RCC 7860 (cell line): ENCODE measurements at places on chromosomes 4 and X.
A peak's percentile ranks its signal among the peaks of the same experiment; 100 is the strongest.

- DNase-seq = no peak
These were observed 51.4 kb upstream of the LSM6 start for GRCh38 chr4:146124023-146124680.

DNA sequence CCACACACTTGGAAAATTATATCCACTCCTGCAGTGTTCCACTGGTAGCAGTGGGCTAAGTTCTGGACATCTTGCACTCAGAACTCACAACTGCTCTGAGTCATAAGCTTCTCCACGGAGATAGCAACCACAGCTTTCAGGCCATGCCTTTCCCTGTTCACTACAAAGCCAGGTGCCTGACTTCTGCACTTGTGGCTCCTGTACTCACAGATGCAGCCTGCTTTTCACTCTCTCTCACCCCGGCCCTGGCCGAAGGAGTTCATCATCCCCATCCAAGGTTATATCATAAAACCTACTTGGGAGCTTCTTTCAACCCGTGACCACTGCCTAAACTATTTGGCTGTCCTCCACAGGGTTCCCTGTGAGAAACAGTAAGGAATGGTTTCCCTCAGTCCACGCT lies 999.4 kb downstream of the GLUD2 start:
- DNase-seq = no peak

DNA sequence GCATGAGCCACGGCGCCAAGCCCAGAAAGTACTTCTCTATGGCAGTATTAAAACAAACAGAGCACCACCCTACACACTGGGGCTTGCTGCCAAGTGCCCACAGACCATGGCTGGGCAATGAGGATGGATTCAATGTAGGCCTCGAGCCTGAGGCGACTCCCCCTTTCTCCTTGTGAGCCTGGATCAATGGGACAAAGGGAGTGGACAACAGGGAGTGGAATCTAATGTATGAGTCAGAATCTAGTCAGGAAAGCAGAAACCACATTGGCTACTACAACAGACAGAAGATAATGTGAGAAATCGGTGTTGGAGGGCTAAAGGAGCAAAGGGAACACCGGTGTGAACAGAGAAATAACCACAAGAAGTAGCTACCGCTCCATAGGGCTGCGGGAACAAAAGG lies 37.7 kb upstream of the OCIAD2 start:
- DNase-seq = peak; percentile 97

GRCh38 chrX:25810202-25810601 lies 327.9 kb upstream of the MAGEB18 start:
- DNase-seq = no peak

DNA sequence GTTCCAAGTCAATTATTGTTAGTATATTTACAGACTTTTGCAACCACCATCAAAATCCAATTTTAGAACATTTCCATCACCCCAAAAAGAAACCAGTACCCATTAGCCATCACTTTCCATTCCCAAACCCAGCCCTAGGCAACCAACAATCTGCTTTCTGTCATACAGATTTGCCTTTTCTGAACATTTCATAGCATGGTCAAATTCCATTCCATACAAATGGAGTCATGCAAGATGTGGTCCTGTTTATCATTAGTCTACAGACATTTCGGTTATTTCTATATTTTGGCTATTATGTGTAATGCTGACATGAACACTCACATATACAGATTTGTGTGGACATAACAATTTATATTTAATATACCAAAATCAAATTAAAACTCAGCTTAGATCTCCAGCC lies 508.7 kb downstream of the ZNF674 start:
- no peak for DNase-seq

DNA sequence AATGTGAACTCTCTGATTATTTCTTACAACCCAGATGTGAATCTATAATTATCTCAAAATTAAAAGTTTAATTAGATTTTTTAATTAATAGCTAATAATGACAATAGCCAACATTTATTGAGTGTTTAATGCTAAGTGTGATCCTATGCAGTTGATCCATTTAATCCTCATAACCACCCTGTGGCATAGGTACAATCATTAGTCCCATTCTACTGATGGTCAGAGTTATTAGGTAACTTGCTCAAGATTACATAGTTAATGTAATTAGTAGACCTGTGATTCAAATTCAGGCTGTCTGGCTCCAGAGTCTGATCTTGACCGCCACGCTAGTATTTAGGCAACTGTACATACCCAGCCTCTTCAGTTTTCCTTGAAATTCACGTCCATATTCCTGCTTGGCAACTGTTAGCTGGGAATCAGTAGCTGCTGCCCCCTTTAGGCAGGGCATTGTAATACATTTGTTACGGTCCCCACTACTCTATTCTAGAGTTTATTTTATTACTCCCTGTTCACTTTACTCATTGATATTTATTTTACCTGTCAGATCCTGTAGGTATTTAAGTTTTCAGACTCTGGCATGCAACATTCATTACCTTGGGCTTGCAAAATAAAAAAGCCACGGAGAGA lies 20.6 kb upstream of the TEC start:
- peak; percentile 32 for DNase-seq

- no peak for DNase-seq
These were observed 89.4 kb upstream of the NPY2R start for GRCh38 chr4:155119006-155119405.

- DNase-seq = peak; percentile 47
These were observed 514.2 kb upstream of the DIPK2B start for GRCh38 chrX:45714866-45715265.

- DNase-seq = no peak
These were observed 179.8 kb downstream of the SCFD2 start for GRCh38 chr4:53185869-53186585.

DNA sequence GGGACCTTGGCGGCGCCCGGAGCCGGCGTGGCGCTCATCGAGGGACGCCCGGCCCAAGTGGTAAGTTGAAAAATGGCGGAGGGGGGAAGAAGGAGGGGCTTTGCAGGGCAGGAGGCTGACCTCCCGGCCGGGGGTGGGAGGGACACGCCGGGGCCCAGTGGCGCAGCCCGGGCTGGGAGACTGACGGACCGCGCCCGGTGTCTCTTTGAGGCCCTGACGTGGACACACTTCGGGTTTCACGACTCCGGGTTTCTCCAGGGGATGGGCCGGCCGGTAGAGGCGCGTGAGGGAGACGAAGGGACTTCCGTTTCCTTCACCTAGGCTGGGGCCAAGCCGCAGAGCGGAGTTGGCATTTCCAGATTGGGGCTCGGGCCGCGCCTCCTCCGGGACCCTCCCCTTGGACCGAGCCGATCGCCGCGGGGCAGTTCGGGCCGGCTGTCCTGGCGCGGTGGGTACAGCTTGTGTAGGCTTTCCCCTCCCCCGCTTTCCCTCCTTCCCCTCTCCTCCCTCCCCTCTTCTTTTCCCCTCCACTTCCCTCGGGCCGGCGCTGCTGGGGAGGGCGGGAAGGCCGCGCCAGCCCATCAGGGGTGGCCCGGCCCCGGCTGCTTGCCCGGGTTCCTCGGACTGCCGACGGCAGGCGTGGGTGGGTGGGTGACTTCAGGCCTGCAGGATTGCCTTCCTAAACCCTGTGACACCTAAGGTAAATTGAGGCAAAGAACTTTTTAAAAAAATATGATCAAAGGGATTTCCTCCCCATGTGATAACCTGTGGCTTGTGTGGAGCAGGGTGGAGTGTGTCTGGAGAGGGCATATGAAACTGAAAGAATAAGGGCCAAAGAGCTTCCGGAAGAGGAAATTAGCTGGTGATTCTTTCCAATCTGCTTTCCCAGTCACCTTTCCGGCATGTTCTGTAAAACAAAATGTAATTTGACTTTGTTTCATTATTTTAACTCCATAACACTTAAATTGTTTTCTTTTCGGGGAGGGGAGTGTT lies at the start of gene XIAP:
XIAP (plus strand) TSS at position 208 of the 993 bp plus-strand sequence. CDS start 25,610 bp downstream, outside the sequence.
- peak; percentile 78 for DNase-seq

DNA sequence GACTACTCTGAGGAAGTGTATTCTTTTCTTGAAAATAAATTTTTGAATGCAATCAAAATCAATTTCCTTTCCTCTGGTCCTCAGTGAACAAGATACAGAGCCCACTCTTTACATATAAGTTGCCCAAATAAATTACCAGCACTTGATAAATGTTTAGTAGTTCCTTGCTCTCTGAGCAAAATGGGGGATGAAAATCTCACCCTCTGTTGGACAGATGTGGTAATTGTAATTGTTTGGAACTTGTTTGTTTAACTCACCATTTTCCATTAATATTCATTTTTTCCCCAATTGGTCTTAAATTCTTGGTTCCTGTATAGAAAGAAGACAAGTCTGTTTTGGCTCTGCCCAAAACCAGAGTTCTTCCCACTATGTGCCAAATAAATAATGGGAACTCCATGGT lies 146.3 kb downstream of the LDB2 start:
- no peak for DNase-seq

- no peak for DNase-seq
These were observed 832 bp downstream of the EGFL6 start for GRCh38 chrX:13570261-13570605.

GRCh38 chr4:170697845-170698244 lies 608.1 kb upstream of the AADAT start:
- DNase-seq = no peak

DNA sequence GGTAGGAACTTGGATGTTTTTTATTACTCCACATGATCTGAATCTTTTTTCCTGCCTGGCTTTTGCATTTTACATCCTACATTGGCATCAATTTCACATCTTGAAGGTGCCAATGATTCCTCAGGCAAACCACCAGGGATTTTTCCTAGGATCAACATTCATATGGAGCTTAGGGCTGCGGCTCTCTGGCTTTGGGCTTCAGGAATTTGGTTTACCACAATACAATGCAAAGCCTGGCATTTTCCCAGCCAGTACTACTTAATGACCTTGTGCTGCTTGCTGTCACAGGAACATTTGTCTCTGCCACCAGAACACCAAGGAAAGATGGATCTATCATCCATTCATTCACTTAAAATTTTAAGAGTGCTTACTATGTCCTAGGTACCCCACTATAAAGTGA lies 180.7 kb downstream of the PDGFC start:
- peak; percentile 70 for DNase-seq

DNA sequence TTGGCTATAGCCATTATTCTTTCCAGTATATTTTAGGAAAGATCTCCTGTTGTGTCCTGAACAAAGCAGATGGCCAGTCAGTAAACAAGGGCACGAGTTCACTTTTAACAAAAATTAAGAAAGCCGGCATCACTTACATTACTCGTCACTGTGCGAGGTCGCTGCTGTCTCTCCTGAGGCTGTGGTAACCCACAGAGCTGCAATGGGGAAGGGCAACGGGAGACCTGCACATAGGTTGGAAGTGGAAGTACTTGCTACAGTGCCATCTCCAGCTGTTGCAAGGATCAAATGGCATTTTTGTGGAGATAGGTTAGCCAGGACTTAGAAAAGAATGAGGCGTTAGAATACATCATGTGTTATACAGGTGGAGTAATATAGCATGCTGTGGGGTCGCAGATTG lies 132.2 kb downstream of the KLHL8 start:
- no peak for DNase-seq

DNA sequence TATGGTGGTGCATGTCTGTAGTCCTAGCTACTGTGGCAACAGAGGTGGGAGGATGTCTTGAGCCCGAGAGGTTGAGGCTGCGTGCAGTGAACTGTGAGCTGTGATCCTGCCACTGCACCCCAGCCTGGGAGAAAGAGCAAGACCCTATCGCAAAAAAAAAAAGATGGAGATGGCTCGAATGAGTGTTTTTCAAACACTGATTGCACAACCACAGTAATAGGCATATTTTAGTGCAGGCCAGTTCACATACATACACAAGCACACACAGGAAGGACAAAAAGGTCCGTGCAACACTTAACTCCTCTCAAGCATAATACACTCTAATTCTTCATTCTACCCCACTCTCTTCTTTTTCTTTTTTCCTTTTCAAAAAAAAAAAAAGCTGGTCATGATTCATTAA lies 5.1 kb downstream of the EFHC2 start:
- no peak for DNase-seq

GRCh38 chr4:111778543-111778942 lies 366.7 kb upstream of the FAM241A start:
- no peak for DNase-seq

DNA sequence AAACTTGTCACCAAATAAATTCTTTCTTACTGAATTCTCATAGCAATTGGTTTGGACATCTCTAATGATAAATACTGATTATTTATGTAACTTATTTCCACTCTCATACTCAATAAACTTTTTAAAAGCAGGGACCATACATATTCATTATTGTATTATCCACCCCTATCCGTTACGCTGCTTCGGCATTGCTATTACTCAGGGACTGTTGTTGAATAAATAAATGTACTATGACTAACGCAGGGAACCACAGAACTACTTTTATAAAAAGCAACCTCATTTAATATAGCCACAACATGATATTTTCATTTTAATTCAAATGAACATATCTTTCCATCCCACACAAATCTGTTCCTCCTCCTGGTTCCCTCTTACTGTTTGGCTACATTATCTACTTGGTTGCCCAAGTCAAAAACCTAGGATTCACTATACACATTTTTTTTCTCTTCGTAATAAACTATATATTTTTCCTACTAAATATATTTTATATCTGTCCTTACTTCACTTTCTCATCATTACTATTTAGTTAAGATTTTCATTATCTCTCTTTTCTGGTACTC lies 14.9 kb upstream of the ANKRD50 start:
- no peak for DNase-seq

- DNase-seq = no peak
These were observed 23.6 kb upstream of the HMGB3 start for GRCh38 chrX:150959557-150959956.

- DNase-seq = no peak
These were observed 130.7 kb upstream of the CTSO start for GRCh38 chr4:156084373-156084772.

- DNase-seq = no peak
These were observed 4.7 kb downstream of the GK2 start for GRCh38 chr4:79403356-79403755.
